MCF 10A (cell line): ENCODE measurements at places on chromosomes 3 and 15.

DNA sequence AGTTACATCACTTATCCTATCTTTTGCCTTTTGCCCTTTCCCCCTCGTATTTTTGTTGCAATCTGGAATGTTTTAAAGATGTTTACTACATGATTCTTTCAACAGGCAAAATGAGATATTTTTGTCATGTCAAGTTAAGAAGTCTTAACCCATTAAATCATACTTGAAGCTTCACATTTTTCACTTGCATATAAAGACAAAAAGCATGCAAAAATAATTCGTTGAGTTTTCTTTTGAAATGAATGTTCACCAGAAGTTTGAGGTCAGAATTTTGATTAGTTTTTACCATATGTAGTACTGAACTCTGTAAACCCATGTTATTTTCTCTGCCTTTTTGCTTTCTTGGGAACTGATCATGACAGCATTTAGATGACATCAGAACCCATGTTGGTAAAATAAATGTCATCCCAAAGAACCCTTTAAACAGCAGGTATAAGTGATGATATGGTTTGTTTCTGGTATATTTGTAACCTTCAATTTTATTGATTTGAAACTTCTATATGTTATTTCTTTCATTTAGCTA, 188.5 kb downstream of the GHSR start:
- DNase-seq: no peak

DNA sequence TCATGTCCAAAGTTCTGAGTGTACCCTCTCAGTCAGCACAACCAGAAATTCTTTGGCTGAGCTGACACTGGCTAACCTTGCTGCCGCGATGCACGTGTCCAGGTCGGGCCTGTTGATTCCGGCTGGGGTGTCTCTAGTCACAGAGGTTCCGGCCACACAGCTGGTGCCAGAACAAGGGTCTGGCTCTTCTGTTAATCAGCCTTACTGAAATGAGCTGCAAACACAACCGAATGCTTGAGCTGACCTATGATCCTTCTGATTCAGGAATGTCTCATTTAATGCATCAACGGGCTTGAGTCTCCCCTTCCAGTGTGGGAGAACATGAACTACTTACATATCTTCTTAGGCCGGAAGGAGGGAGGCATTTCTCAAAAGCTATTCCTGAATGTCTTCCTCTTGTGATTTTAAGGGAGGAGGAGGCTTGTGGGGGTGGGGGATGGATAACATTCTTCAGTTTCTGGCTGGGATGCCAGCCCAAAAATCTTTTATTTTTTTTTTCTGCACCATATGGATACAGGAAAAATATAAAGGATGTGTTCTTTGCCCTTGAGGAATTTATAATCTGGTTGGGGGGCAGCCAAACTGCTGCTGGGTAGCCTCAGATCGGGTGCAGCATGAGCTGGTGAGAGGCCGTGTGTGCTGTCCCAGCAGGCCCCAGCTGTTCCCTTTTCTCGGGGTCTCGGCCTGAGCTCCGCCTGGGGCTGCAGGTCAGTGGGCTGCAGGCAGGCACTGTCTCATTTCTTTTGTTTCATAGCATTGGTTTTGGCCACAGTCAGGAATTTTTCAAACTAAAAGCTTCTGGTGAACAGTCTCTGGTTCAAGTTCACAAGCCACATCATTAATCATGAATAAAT, 319.1 kb upstream of the TBL1XR1 start:
- no peak for DNase-seq

DNA sequence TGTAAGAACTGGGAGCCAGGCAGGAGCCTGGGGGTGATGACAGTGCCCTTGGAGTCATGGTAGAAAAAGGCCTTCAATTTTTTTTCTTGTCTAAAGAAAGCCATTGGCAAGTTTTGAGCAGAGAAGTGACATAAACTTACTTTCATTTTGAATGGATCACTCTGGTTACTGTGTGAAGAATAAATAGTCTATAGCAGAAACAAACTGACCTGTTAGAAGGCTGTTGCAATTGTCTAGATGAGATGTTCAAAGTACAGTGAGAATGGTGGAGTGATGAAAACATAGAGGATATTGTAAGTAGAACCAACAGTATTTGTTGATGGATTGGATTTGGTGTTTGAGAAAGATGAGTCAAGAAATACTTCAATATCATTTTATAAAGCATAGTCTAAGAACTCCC, 439.9 kb downstream of the TBL1XR1 start:
- no peak for DNase-seq

- DNase-seq: no peak
Observed at GRCh38 chr3:169362868-169363267, 300.6 kb downstream of the MECOM start.

- DNase-seq: no peak
Observed at GRCh38 chr15:81825136-81825535, 220.7 kb downstream of the MEX3B start.

- DNase-seq: no peak
Observed at GRCh38 chr3:17398959-17399551, 343.4 kb downstream of the TBC1D5 start.

GRCh38 chr3:193812078-193812725, 219.2 kb downstream of the OPA1 start:
- no peak for DNase-seq

GRCh38 chr3:172332256-172333041, 115.8 kb downstream of the GHSR start:
- peak; percentile 77 for DNase-seq

DNA sequence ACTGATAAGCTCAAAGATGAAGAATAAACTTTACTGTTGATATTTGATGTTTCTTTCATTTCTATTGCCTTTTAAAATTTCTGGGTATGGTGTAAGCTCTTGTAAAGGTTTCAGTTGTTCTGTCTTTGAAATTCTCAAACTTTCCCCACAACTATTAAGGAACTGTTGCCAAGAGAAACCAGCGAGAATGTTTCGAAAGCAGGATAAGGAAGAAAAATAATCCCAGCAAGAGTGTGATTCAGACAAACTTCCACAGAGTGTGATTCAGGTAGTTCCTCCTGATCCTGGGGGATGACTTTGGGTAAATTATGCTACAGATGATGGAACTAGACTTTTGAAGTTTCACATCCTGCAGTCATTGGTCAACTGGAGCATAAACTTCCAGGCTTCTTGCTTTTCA, 632.0 kb downstream of the NSUN3 start:
- peak; percentile 60 for DNase-seq

DNA sequence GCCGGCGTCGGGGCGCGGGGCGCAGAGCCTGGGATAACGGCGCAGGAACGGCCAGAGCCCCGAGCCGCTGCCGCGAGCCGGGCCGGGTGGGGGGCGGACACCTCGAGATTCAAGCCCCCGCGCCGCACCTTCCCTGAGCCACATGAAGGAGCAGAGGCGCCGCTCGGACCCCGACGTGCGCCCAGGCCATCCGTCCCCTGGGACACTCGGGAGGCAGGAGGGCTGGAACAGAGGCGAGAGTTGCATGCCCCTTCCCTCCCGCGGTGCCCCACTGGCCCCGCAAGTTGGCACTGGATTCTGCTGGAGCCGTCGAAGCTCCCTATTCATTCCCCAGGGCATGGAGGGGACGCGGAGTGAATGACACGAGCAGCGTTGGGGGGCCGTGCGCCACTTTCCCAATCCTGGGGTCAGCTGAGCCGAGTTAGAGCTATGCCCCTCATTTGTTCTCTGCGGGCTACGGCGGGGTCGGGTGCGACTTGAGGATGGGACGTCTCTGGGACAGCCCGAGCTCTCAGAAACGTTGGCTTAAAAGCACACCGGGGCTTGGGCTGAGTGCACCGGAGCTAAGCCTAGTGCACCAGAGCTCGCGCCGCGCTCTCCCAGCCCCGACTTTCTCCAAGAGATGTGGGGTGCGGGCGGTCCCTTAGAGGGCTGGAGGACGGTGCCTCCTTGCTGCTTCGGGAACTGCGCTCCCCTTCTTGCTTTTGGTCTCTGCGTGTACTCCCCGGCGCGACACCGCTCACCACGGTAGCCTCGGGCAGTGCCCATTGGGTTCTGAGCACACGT, 588 bp downstream of the SLC6A1 start:
- DNase-seq: no peak

GRCh38 chr3:21777821-21778220, 26.8 kb upstream of the ZNF385D start:
- DNase-seq: no peak

DNA sequence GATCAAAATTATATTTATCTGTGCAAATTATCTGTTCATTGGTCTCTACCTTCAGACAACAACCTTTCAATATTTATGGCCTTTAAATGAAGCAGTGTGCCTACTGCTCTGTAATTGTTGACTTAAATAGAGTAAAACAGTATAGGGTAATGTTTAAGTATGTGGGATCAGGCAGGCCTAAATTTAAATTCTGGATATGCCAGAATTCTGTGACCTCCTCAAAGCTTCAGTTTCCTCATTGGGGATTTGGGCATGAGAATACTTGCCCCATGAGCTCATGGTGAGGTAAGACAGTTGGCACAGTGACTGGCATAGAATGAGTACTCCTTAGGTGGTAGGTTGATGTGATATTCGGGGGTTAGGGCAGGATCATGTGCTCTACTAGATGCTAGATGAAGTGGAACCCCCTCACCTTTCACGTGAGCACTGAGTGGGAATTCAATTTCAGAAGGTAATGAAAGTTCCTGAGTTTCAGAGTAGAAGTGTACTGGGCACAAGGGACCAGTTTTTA, 14.9 kb downstream of the ARL8B start:
- DNase-seq: peak; percentile 60

GRCh38 chr3:53027254-53027844, 18.5 kb downstream of the SFMBT1 start:
- no peak for DNase-seq

GRCh38 chr3:15934389-15935195, 136.8 kb upstream of the ANKRD28 start:
- no peak for DNase-seq

- DNase-seq: no peak
Observed at GRCh38 chr15:53324061-53324460, 435.4 kb downstream of the WDR72 start.

- no peak for DNase-seq
Observed at GRCh38 chr3:190008432-190008831, 112.3 kb downstream of the P3H2 start.

GRCh38 chr15:54364961-54365360, 386.7 kb downstream of the UNC13C start:
- no peak for DNase-seq

DNA sequence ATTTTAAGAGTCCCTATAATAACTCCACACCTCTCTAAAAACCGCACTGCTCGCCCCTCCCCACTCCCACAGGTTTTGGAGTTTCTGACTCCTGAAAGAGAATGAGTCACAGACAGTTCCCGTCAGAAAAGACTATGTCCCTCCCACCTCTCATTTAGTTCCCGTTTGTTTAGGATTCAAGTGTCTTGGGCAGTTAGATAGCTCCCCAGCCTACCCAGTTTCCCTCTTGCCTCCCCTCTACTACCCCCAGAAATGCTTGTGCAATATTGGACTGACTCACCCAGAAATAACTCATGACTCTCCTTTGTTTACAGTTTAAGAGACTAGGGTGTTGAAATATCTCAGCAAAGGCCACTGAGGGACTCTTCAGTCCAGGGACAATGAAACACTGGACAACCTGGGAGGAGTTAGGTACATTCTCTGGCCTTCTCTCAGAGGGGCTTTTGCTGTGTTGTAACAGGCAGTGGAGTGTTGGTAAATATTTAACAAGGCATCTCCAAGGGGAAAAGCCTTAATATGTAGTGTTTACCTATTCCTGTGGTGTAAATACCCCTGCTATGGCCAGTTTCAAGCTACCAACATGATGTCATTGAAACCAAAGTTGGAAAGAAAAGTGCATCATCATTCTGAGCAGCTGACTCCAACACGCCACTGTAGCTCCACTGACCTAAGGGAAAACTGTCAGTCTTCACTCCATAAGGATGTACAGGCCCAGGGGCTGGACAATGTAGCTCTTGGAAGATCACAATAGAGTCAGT, 96.1 kb upstream of the CHD2 start:
- peak; percentile 100 for DNase-seq

DNA sequence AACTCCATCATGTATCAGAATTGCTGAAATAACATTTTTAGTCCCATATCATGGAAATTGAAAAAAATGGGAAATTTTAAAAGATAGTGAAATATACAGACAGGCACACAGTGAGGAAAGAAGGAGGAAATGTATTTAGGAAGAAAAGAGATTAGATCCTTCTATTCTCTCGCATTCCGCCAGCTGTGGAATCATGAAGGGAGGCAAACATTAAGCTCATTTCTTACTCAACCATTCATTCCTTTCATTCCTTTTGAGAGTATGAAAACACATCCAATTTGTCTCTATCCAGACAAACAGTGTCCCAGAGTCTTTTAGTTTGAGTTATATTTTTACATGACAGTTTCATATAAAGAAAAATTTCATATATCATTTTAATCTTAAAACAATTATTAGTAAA, 52.5 kb upstream of the KCNMB2 start:
- DNase-seq: no peak

GRCh38 chr15:45906230-45906629, 271.4 kb downstream of the SQOR start:
- no peak for DNase-seq

- no peak for DNase-seq
Observed at GRCh38 chr3:56379723-56380287, 88.5 kb downstream of the ERC2 start.

DNA sequence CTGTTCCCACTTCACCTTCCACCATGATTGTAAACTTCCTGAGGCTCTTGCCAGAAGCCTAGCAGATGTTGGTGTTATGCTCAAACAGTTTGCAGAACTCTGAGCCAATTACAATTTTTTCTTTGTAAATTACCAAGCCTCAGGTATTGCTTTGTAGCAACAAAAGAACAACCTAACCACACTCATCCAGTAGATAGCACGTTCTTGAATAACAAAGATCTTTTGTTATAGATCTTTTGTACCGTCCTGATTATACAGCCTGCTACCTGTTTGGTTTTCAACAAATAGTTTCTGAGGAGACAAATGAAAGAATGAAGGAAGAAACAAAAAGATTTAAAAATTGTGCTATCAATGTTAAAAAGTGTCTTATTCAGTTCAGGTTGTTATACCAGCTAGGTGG, 474.7 kb upstream of the ALCAM start:
- no peak for DNase-seq

GRCh38 chr3:184320104-184320445, 5.7 kb downstream of the EIF4G1 start:
- DNase-seq: peak; percentile 99

DNA sequence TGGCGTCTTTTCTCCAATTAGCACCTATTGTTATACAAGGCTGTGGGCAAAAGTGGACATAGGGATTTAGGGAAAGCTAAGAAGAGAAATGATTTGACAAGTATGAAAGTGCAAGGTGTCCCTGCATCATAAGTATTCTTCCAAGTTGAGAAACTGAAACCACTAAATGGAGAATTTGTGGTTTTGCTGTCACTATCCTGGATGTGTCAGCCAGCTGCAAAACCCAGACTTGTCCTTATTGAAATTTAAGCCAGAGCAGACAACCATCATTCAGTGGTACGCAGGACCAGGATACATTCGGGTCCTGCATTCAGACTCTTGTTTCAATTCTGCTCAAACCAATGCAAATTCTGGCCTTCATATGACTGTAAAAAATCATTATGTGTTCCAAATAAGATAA, 384.8 kb upstream of the TGFBR2 start:
- peak; percentile 11 for DNase-seq
